ENCODE measurements at places on chromosomes 7 and 10.
A peak's percentile ranks its signal among the peaks of the same experiment; 100 is the strongest.

DNA sequence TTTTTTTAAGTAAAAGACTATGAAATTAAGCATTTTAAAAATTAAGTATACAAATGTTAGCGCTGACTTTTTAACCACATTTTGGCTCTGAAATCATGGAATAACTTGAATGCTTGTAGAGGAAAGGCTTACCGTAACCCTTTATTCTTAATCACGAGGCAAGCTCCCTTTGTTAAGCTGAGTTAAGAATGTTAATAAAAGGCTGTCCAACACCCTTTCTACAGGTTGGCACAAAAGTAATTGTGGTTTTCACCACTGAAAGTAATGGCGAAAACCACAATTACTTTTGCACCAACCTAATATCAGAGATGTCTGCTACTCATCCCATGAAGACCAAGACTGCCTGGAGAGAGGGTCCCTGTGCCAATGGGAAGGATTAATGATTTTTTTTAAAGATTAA is 70.6 kb downstream of the STK17A start:
- no peak for DNase-seq

DNA sequence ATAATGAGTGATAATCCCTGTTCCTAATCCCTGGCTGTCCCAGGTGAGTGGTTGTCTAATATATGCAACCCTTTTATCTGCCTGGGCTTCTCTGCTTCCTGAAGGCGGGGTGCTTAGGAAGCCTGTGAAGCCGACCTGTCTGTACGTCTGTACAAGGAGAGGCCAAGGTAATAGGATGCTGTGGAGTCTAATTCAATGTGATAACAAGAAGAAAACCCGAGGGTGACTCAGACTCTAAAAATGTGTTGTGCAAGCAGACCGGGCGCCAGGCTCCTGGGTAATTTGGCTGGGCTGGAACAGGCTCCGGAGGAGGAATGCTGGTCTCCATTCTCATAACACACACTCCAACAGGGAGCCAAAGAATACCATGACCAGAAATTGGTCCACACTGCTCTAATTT is 43.6 kb downstream of the THNSL1 start:
- peak; percentile 93 for DNase-seq

DNA sequence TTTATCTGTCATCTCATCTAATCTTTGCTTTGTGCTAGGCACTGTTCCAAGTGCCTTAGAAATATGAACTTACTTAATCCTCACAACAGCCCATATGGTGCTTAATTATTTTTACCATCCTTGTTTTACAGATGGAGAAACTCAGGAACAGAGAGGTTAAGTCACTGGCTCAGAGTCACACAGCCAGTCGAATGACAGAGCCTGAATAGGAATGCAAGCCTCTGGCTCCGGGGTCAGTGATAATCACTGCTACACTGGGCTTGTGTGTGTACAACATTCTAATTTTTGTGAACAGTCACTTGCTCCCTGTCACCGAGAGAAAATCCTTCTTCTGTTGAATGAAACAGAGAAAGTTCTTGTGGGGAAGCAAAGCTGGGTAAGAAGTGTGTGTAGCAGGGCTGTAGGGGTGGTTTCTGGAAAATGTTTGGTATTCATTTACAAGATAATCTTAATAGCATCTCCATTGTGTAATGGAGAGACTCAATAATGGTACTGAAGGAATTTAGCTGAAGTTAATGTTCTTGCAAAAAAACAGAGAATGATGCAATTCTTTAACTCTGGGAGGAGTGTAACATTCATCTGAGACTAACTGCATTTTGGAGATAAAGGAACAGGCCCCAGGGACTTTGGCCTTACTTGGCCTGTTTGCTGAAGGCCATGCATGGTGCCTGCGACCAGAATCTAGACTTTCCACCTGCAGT is 290.6 kb downstream of the FRMD4A start:
- DNase-seq = no peak

DNA sequence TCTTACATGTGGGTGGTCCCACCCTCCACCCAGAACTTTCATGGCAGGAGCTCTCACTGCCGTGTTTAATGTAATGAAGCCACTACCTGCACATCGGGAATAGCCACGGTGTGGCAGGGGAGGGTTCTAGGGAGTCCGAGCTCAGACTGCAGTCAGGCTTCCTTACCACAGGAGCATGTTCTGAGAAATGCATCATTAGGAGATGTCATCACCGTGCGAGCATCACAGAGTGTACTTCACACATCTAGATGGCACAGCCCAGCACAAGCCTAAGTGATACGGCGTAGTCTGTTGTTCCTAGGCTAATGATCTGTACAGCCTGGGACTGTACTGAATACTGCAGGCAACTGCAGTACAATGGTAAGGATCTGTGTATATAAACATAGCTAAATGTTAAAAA is 153.0 kb upstream of the LANCL2 start:
- no peak for DNase-seq

- no peak for DNase-seq
Measured at GRCh38 chr7:54080971-54081370, 461.2 kb upstream of the VSTM2A start.

DNA sequence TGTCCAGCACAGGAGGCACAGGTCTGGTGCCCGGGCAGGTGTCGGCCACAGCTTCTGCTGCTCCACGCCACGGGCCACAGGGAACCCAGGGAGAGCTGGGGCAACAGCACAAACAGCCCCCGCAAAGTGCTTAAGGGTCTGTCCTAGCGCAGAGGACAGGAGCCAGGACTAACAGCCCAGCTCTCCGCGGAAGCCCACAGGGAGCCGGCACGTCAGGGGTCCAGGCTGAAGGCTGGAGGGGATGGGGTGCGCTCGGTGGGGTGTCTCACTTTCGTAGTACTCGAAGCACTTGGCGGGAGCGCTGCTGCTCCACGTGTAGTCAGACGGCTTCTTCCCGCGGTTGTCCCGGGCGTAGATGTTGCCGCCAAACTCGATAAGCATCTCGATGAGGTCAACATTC is 24.9 kb downstream of the ASB13 start:
- no peak for DNase-seq

DNA sequence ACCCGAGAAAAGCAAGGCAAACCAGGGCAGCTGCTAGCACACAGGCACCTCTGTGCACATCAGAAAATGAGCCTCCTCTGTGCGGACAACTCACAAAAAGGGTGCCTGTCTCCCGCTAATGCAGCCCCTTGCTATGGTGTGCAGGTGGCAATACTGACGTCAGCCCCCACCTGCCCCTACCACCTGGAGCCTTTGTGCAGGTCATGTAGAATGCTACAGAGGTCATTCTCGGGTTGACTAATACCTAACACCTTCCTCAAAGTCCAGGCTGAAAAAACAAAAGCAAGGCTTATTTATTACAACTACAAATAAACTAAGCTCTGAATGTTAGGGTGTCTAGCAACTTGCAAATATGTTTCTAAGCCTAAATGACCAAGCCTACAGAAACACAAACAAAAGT is 13.9 kb downstream of the PIP4K2A start:
- no peak for DNase-seq

- no peak for DNase-seq
Measured at GRCh38 chr10:80646366-80646765, 108.7 kb downstream of the SH2D4B start.

Data from RCC 7860 (cell line).